ENCODE measurements at places on chromosomes 7 and 10. TPM values are rescaled to one million over a fixed set of nuclear protein-coding genes. Genes with fewer than 3 reads are reported as not detected.

Gene GPR15LG
- total RNA-seq = not detected

Gene FLNC
- 243 TPM for total RNA-seq

Gene TECPR1
- total RNA-seq = 49.4 TPM

Gene FAM131B
- total RNA-seq = 1.3 TPM

Gene NKX1-2
- total RNA-seq = not detected

Gene RPEL1
- not detected for total RNA-seq

Gene ECHS1
- total RNA-seq = 106 TPM

Gene ALOX5
- 18.7 TPM for total RNA-seq

GRCh38 chr10:122077311-122077875 lies 88.4 kb downstream of the TACC2 start:
- DNase-seq = no peak

- DNase-seq = no peak
Measured at GRCh38 chr7:80923211-80923612, 4.4 kb upstream of the SEMA3C start.

GRCh38 chr7:128894101-128894440 lies 16.4 kb downstream of the KCP start:
- DNase-seq = no peak

DNA sequence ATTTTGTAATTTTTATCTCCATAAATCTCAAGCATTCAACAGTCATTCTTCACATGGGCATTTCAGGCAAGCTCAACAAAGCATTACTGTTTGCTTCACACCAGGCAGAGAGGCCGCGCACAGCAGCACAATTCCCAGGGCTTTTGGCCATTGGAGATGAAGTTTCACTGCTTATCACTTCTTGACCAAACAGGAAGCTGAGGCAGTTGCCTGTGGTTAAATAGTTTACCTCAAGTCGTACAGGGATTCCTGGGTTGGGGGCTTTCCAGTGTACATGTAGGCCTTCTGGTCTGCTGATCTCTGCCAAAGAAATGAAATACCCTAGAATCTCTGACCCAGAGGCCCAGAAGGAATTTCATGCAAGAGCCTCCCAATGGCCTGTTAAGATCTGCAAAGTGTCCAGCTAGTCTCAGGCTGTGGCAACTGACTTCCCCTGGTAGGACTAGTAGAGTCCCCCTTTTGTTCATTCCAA lies 11.2 kb upstream of the PRDX3 start:
- no peak for DNase-seq

DNA sequence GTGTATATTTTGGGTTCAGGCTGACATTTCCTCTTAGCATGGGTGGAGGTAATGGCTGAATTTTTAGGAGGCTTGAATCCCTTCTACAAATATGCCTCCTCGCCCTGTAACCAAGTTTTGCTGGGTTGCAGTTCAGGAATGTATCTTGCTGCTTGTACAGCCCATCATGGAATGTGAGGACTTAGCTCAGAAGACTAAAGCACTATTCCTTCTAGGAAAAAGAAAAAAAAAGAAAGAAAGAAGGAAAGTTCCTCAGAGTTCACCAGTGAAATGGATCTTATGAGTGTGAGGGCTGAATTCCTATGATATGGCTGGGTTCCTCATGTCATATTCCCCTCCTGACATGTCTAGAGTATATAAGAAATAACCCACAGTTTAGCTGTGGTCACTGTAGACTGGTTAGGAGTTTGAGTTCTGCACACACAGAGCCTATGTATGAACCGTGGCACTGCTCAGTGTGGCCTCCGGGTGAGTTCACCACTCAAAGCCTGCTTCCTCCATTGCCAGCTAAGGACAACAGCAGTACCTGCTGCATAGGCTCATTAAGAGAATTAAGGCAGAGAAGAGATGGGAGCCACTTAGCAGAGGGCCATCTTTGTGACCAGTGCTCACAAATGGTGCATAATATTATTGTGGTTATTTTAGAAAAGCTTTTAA lies 114.0 kb downstream of the TACC2 start:
- DNase-seq = no peak

- DNase-seq = no peak
Measured at GRCh38 chr10:101880232-101880573, 36.6 kb upstream of the KCNIP2 start.

- DNase-seq = no peak
Measured at GRCh38 chr7:135929722-135930141, 47.4 kb downstream of the MTPN start.

GRCh38 chr10:17655567-17656146 lies 11.7 kb downstream of the STAM start:
- DNase-seq = peak; percentile 29

GRCh38 chr7:70624500-70625103 lies 507.3 kb upstream of the GALNT17 start:
- DNase-seq = no peak

GRCh38 chr10:84335516-84335915 lies 7.1 kb downstream of the CCSER2 start:
- no peak for DNase-seq

GRCh38 chr7:42152329-42153205 lies 84.4 kb downstream of the GLI3 start:
- DNase-seq = no peak

DNA sequence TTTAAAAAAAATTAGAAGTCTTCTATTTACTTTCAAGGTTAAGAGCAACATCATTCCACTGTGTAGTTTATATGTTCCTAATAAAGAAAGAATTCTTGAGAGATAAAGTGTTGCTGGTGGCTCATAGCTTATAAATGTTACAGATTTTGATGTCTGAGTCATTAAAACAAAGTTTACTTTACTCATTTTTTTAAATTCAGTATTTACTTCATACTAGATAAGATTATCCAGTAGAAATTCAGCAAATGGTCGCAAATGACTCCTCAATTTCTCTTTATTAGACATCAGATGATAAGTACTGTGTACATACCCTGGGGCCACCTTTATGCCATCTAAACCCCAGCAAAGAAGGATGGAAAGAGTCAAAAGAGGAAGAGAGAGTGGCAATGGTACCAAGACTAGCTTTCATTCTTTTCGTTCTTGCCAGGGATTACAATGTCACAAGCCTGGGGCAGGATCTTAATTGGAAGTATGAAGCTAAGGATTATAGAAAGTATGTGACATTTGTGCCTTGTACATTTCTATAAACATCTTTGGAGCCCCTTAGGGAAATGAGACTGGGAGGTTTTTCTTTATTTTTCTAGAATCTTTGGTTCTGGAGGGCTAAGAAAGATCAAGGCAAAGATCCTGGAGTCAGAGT lies 206.1 kb downstream of the CHRM2 start:
- no peak for DNase-seq

- no peak for DNase-seq
Measured at GRCh38 chr10:70748801-70749573, 36.2 kb downstream of the TBATA start.

GRCh38 chr7:94423863-94424735 lies 29.4 kb downstream of the COL1A2 start:
- no peak for DNase-seq

- no peak for DNase-seq
Measured at GRCh38 chr10:91684841-91685240, 52.0 kb upstream of the PPP1R3C start.

DNA sequence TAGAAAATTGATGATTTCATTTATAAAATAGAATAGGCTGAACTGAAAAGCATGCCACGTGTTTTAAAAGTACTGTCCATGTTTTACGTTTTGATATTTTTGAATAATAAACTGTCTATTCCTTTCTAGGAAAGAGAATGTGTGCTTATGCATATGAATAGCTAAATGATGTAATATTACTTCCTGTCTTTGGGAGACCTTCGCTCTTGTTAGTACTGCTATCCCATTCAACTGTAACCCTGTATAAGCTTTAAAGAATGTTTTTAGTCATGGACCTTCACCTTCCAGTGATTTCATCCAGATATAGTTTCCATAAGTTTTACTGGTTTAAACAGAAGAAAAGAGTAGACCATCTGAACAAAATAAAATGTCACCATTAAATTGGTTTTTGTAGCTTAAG lies 274.4 kb upstream of the SEMA3A start:
- DNase-seq = no peak

DNA sequence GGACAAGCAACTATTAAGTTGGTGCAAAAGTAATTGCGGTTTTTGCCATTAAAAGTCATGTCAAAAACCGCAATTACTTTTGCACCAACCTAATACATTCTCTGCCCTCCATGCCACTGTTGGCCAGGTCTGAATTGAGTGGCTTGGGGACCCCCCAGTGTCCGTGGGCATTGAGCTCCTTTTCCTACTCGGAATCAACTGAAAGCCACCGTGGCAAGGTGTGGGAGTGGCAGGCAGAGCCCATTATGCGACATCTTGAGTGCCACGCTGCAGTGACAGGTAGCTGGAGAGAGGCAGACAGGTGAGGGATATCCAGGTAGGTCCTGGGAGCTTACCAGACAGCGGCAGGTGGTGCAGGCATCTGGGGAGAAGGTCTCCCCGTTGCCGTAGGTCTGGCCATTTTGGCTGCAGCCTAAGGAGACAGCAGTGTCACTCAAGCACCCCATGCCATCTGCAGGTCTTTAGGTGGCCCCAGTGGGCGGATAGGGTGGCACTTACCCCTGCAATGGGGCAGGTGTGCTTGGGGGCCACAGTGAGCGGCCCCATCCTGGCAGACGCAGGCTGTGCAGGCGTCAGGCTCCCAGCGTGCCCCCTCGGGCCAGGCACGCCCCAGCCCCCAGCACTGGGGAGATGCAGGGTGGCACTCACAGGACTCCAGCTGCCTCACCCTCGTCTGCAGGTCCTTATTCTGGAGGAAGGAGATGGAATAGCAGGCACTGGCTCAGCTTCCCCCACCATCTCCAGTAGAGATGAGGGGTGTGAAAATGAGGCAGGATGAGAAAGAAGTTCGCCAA lies 3.5 kb downstream of the KCP start:
- DNase-seq = no peak
